ENCODE measurements at places on chromosomes 3 and 15.

GRCh38 chr3:98513091-98513511 lies 9.6 kb downstream of the CLDND1 start:
- peak; percentile 91 for ATAC-seq

- ATAC-seq, result no peak
Observed at GRCh38 chr3:68148447-68148846, 494.0 kb upstream of the SUCLG2 start.

DNA sequence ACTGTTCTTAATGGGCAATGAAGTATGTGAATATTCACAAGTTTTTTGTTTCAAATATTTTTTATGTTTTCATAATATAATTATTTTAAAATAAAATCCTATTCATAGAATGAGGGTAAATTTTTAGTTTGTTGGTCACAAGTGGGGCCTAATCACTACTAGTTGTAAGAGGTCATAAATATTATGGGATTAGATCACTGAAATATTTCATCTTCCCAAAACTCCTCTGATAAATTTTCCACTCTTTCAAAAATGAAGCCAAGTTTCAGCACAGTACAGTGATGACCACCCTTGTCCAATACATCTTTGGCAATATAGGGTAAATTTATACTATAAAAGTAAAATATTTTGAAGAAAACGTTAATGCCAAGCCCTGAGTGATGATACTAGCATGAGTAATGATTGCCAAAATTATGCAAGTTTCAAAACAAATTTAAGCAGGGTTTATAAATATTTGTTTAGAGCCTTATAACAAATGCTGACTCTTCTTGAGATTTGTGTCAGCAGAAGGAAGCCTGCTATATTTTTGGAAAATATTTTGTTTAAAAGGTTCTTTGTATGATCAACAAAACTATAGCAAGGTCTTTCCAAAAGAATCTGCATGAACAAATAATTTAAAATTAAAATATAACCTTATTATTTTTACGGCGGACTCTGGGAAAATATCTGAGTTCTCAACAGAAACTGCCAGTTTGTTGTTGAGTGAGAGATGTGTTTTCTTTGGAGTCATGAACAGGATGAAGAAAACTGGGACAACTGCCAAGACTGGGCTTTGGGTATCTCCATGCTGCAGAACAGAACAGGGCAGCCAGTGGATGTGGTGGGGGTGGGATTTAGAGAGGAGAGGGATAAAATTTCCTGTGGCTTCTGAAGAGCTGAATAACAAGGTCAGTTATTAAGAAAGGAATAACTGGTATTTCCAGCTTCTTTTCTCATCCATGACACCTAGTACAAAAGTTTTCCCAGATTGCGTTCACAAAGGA lies 17.9 kb upstream of the TM4SF1 start:
- no peak for ATAC-seq

DNA sequence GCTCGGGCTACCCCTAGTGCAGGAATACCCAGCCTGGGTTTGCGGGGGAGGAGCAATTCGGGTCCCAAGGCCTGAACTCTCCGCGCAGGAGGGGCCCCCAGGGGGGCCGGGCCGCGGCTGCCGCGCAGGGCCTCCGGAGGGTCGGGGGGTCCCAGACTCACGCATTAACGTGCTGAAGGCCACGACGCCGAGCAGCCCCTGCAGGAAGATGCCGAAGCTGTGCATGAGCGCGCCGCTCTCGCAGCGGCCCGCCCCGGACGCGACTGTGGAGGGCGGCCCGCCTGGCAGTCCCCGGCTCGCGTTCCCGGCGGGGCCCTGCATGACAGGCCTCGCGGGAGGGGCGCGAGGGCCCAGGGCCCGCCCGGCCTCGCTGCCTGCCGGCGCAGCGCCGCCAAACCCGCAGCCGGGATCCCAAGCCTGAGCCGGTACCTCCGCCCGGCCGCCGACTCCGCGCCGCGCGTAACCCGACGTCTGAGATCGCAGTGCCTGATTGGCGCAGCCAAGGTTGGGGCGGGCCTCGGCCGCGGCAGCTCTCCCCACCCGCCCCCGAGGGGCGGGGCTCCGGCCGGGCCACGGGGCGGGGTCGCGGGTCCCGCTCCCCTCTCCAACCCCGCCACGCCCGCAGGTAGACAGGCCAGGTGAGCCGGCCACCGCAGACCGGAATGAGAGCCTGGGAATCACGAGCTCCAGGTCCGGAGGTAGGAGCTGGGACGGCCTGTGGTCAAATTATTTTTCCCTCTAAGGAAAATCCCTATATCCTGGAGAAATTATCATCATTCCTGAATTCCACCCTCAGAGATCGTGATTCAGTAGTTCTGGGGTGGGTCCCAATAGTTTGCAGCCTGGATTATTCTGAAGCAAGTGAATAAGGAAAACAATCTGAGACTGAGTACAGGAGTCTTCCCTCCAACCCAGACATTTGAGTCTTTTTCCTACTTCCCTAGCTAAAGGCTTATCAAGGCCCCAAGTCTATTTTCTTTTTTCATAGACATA lies at the start of gene STIMATE:
Gene STIMATE (minus strand): TSS at position 419 of the 993 bp plus-strand sequence. CDS start 98 bp downstream, at position 321.
- ATAC-seq, result peak; percentile 98

DNA sequence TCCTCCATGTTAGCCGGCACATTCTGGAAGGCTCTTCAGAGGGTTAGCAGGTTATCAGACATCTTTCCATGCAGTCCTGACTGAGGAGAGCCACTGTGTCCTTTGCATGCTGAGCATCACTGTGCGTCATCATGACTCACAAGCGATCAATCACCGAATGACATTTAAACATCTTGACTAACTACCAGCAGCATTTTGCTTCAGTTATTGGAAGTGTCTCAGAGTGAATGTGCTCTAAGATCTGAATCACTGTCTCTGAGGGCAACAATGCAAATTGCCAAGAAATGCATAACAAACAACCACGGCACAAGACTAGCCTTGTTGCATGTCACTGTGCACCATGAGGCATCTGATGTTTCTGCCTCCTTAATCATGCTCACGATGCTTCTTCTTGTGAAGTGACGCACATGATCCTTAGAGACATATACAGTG lies 18.3 kb upstream of the ATP8B4 start:
- no peak for ATAC-seq

GRCh38 chr3:171817074-171817800 lies 7.0 kb upstream of the PLD1 start:
- ATAC-seq, result no peak

GRCh38 chr3:21356402-21356801 lies 394.6 kb downstream of the ZNF385D start:
- no peak for ATAC-seq

DNA sequence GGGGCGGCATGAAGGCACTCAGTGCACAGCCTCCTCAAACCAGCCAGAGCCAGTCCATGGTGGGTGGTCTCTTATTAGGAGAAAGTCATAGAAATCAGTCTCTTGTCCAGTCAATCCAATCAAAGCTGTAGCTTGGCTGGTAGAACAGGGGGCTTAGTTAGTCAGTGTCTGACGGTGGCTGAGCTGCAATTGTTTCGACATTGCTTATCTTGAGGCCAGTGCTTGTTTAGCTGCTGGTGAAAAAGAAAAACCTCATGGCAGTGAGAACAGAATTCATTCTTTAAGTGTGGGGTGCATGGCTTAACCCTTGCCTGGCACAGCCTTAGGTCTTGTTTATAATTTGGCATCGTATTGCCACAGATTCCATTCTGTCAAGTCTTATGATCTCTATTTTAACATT lies 53.9 kb downstream of the FGD5 start:
- ATAC-seq, result no peak

GRCh38 chr3:188776447-188776846 lies 395.3 kb upstream of the TPRG1 start:
- no peak for ATAC-seq
